GM04504 (cell line): ENCODE measurements at places on chromosomes 11 and 22.

- no peak for DNase-seq
Measured at GRCh38 chr11:67157691-67158090, 38.6 kb downstream of the KDM2A start.

DNA sequence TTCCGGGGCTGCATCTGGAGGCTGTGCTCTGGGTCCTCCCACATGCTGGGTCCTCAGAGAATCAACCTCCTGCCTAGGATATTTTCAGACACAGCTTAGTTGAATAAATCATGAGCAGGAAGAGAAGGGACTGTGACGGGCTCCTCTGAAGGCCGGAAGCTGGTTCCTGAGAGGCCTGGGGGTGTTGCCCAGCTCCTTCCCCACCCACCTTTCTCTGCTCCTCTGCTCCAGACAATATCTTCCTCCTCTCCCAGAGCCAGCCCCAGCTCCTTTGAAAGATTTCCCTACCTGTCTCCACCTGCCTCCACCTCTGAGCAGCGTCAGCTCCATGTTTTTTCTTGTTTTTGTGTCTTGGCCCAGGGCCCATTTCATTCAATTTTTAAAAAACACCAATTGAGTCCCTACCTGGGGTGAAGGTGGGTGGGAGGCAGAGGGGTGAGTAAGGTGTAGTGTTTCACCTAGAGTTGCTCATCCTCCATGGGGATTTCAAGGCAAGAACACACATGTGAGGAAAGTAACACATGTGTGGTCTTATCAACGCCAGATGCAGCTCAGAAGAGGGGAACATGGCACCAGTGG lies 24.8 kb upstream of the THY1 start:
- DNase-seq = no peak

DNA sequence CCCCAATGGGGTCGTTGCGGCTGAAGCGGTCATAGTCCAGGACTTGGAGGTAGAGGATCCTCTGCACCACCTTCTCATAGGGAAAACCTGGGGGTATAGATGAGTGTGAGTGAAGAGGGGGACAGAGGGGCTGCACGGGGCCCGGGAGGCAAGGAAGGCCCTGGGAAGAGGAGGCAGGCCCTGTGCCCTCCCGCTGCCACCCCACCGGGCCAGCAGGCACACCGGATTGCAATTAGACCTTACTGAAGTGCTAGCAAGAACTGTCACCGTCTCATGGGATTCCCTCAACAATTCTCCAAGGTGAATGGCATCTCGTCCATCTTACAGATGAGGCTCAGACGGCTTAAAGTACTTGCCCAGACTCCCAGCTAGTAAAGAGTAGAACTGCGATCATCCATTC lies 15.9 kb downstream of the LRRC10B start:
- no peak for DNase-seq

GRCh38 chr22:23571486-23571885 lies 8.6 kb downstream of the IGLL1 start:
- DNase-seq = no peak

- DNase-seq = no peak
Measured at GRCh38 chr22:30903876-30904460, 64.6 kb downstream of the MORC2 start.

- no peak for DNase-seq
Measured at GRCh38 chr11:106724293-106724892, 293.9 kb downstream of the GUCY1A2 start.

- DNase-seq = no peak
Measured at GRCh38 chr22:46879083-46879482, 116.6 kb downstream of the TBC1D22A start.

GRCh38 chr11:77213029-77213579 lies 85.1 kb downstream of the MYO7A start:
- DNase-seq = no peak

- DNase-seq = no peak
Measured at GRCh38 chr11:63845303-63845702, 6.4 kb downstream of the MARK2 start.

DNA sequence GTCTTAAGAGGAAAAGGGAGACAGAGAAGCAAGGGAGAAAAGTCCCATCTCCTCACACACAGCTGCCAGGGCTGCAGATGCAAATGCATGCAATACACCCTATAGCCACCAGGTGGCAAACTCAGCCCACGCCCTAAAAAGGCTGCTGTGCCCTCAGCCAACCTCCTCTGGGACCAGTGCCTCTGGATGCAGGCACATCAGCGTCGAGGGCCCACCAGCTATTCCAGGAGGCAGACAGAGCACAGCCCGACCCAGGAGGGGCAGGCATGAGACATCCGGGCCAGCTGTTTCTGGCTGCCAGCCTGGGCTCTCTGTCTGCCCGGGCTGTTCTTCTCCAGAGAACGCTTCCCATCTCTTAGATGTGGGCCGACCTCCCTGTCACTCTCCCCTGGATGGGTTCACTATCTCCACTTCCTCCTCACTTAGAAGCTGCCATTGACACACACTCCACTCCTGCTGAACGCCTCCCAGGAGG lies 39.7 kb downstream of the TPBGL start:
- no peak for DNase-seq

GRCh38 chr11:20311444-20311843 lies 52.1 kb upstream of the HTATIP2 start:
- DNase-seq = no peak

DNA sequence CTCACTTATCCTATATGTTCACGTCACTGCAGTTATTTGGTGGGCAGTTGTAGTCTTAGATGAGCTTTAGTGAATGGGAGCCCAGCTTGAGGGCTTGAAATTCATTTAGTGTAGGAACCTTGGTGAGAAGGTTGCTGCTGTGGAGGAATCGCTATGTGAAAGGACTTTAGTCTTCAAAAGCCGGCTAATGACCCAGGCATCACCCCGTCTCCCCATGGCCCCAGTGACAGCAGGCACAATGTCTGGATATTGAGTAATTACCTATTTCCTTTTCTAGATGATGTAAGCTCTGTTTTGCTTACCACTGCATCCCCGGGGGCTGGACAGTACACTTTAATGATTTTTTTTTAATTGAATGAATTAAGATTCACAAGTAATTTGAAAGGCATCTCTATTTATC lies 283.2 kb downstream of the ST3GAL4 start:
- no peak for DNase-seq

DNA sequence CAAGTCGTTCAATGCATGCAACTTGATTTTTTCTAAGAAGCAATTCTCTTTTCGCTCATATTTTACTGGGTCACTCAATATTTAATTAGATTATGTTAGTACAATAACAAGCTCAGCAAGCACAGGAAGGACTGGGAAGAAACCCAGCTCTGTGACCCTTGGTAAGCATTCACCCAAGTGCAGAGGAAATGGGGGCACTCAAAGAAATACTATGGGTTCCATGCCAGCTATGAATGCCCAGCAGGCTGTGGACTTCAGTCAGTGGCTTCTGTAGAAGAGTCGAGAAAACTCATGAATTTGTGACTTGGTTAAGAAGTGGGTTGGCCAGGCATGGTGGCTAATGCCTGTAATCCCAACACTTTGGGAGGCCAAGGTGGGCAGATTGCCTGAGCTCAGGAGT lies 123.6 kb downstream of the GALNT18 start:
- DNase-seq = no peak

- DNase-seq = no peak
Measured at GRCh38 chr11:123006860-123007542, 25.4 kb upstream of the BSX start.

DNA sequence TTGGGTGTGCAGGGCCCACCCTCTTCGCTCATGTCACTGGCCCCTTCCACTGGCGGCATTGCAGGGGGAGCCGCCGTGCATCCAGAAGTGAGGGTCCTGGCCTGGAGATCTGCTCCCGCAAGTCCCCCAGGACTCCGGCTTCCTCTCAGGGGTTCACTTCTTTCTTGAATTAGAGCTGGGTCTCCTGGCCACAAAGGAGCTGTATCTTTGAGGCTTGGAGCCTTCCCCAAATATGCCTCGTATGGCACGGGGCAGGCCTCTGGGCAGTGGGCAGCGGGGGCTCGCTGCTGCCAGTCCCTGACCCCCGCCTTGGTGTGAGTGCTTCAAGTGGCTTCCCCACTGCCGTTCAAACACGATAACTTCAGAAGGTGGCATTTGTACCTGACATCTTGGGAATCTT lies 7.4 kb upstream of the IFITM3 start:
- DNase-seq = no peak

GRCh38 chr11:99814738-99815137 lies 794.0 kb downstream of the CNTN5 start:
- DNase-seq = no peak

DNA sequence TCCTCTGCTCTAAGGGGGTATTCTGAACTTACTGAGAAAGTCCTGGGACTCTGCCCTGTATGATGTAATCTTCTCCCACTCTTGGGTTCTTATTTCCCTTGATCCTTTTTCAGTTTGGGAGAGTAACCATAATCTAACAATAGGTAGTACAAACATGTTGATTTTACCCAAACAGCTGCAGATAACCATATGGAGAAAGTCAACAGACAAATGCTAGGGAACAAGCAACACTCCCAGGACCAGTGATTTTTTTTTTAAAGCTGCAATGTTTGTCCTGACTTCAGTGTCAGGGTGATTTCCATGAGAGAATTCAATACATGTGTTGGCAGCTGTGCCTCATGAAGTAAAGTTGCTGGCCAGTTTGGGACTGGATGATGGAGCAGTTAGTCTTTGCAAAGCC lies 156.5 kb downstream of the FCHSD2 start:
- DNase-seq = no peak

- no peak for DNase-seq
Measured at GRCh38 chr22:37624017-37624365, 15.4 kb downstream of the GGA1 start.

DNA sequence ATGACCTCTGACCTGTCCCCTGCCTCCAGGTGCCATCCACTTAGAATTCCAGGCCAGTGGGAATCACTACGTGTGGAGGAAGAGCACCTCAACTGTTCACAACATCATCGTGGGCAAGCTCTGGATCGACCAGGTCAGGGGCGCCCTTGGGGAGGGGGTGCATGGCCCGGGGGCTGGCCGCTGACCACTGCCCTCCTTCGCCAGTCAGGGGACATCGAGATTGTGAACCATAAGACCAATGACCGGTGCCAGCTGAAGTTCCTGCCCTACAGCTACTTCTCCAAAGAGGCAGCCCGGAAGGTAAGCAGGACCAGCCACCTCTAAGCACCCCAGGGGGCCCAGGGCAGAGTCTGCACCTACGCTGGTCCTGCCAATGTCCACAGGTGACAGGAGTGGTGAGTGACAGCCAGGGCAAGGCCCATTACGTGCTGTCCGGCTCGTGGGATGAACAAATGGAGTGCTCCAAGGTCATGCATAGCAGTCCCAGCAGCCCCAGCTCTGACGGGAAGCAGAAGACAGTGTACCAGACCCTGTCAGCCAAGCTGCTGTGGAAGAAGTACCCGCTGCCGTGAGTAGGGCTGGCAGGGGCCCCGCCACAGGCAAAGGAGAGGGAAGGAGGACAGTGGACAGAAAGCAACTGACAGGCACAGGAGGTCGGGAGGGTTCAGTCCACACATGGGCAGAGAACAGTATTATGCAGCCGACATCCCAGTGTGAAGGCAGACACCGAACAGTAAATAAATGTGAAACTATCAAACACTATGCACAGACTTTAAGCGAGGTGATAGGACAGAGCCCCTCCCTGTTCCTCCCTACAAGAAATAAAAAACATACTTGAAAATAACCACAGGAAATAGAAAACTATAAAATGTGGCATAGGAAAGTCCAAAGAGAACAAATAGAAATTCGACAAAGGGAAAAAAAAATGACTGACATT lies 74.9 kb downstream of the MORC2 start:
- DNase-seq = no peak

GRCh38 chr11:19237813-19238212 lies 2.9 kb downstream of the E2F8 start:
- DNase-seq = no peak

GRCh38 chr11:126581871-126582648 lies 226.6 kb downstream of the ST3GAL4 start:
- DNase-seq = no peak

DNA sequence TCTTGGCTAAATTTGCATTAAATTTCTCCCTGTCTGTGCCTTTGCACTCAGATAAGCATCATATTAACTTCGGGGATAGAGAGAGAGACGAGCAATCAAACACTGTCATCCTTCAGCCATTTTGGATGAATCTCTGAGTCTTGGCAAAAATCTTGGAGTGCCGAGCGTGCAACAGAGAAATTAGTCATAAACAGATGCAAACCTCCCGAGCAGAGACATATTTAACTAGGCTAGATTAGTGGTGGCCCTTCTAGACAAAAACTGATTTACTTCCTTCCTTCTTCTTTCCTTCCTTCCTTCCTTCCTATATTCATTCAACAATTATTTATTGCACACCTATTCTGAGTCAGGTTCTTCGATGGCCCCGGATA lies 114.4 kb upstream of the BLID start:
- peak; percentile 74 for DNase-seq

DNA sequence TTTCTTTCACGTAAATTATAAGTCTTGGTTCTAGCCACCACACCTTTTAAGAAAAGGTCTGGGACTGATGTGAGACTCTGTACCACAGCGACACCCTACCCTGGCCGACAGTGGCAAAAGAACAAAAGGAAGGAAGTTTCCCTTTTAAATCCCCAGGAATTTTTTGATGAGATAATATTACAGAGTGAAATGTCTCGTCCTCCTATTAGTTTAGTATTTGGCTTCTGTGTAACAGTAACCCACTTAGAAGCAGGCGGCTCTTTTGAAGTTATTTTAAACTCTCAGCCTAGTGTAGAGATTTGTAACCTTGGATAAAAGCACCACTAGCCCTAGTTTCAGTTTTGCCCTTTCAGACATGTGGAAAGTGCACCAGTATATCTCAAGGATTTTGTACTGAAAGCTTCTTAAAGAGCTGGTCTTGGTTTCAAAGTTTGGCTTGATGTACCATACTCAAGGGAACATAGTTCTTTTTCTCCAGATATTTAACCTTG lies 84.1 kb downstream of the C22orf31 start:
- no peak for DNase-seq

GRCh38 chr11:26607725-26608506 lies 35.9 kb upstream of the MUC15 start:
- no peak for DNase-seq

- no peak for DNase-seq
Measured at GRCh38 chr11:1087961-1088926, 13.6 kb downstream of the MUC2 start.

DNA sequence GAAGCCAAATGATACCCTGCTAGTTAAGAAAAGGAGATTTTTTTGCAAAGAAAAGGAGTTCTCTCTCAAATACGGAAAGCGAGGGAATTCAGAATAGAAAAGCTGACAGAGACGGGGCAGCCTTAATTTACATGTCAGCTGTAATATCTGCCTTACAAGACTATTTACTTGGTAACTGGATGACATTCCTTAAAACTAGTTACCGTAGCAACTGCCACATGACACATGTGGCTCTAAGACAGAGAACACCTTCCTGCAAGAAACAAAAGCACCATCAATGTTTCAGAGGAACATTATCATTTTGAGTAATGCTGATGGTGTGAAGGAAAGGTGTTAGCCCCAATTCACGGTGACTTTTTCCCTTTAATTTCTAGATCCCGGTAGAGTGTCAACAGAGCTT lies 222.1 kb downstream of the LRRC4C start:
- no peak for DNase-seq

GRCh38 chr11:111403051-111403726 lies 24.1 kb upstream of the POU2AF1 start:
- DNase-seq = no peak

DNA sequence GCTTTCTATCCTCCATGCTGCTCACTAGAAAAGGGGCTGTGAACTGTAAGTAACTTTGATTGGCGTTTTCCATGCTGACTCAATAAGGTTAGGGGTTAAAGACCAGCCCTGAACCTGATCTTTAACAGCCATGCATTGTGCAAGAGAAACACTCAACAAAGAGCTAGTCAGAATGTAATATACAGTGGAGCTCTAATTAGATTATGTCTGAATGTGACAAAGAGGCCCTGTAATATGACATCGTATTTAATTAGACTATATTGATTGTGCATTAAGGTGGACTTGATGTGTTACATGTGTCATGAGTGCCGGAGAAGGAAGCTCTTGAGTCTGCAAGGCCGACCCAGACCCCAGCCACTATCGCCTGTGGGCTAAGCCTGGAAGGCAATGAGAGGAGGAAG lies 70.5 kb downstream of the PKNOX2 start:
- no peak for DNase-seq
